ENCODE measurements at places on chromosomes 7 and 10.

DNA sequence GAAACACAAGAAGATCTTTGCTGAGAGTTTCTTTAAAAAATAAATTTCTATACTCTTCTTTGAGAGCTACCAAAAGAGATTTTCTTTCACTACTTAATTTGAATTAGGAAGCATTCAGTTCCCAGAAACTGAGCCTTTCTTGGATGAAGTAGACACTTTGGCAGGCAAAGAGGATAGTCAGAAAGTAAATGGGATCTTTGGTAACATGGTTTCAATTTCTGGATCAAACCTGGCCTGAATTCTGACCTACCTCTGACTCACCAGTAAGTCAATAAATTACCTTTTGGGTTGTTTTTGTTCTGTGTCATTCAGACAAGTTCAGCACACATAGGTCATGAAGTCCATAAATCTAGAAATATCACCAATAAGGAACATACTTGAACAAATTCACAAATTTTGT lies 26.8 kb upstream of the CABCOCO1 start:
- DNase-seq, result no peak

DNA sequence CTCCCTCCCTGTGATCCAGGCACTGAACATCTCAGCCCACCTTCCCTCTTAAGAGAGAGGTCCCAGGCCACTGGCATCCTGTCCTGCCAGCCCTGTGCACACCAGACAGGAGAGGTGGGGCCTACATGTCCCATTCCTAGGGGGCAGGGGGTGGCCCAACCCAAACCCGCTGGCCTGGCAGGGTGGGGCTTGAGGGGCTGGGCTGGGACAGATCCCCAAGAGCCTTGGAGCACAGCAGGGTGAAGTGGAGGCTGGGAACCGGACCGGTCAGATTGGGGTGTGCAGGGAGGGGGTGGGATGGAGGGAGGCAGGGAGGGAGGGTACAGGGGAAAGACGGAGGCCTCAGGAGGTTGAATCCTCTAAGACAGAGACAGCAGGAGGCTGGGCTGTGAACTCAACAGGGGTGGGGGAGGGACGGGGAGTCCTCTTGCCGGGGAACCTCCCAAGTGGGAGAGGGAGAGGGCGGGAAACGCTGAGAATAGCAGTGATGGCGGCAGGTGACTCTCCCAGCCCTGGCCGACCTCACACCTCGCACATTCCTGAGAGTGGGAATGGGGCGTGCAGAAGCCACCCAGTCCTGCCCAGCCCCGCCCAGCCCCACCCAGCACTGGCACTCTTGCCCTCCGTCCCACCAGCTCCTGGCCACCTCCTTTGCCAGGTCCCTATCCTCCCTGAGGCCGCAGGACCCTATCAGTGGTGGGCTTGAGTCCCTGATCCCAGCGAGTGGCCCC lies 6.7 kb downstream of the TSC22D4 start:
- no peak for DNase-seq

DNA sequence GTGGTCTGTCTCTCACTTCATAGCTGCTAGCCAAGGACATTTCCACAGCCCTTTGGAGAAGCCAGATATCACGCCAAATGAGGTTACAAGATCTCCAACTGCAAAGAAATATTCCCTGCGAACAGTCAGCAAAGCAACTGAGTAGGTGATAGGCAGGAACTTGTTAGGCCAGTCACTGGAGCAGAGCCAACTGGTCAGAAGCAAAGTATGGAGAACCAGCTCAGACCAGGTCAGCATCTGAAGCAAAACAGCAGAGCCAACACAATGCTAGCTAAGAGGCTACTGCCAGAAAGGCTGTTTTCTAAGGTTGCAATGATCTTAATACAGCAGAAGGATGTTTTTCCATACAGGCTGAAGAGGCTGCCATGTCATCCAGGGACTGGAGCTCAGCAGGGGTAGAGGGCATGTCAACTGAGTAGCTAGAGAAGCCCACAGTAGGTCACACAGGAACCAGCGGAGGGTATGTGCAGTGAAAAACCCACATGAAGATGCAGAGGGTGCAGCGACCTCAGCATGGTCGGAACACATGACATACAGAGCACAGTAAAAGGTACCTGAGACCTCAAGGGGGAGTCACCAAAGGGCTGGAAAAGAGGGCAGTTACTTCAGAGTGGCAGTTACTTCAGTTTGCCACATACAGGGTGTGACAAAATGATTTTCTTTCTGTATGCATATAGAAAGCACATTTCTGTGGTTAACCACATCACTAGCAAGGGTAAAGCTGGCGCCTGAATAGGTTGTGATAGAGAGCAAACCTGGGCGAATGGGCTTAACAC lies 8.9 kb downstream of the SEC31B start:
- DNase-seq, result peak; percentile 83

- DNase-seq, result no peak
Observed at GRCh38 chr7:6271694-6272440, 557 bp downstream of the CYTH3 start.

DNA sequence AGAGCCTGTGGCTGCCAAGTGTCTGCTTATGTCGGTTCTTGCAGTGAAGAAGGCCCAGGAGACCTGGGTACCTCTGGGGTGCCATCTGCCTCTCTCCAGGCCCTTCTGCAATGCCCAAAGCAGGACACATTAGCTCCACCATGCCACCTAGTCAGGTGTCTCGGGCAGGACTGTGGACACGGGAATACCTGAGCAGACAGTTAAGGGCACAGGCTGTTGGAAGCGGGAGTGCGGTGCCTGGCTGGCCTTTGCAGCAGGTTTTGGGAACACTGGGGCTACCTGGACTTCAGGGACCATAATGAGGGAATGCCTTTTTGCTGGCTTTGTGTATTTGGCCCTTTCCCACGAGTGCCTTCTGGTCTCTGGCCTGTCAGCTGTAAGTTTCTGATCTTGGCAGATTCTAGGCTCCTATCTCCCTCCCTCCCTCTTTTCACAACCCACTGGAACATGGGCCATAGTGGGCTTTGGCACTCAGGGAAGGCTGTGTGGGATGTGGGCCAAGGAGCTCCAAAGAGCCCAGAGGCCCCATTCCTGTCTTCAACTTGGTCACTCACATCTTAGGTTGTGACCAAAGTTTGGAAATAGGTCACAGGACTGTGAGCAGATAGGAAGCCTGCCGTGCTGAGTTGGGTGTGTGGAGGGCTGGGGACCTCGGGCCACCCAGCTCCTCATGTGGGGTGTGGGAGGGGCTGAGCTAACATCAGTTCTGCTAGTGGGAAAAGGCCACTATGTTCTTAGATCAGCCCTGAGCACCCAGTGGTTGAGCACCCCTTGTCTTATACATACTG lies 41.5 kb upstream of the CXCL12 start:
- DNase-seq, result no peak

- DNase-seq, result no peak
Observed at GRCh38 chr7:14843755-14844154, 58.8 kb downstream of the DGKB start.

Measured in CD4-positive, alpha-beta T cell treated with Interferon alpha-2 for 1 hour (primary cell).